ENCODE measurements at places on chromosomes 2 and 18.

DNA sequence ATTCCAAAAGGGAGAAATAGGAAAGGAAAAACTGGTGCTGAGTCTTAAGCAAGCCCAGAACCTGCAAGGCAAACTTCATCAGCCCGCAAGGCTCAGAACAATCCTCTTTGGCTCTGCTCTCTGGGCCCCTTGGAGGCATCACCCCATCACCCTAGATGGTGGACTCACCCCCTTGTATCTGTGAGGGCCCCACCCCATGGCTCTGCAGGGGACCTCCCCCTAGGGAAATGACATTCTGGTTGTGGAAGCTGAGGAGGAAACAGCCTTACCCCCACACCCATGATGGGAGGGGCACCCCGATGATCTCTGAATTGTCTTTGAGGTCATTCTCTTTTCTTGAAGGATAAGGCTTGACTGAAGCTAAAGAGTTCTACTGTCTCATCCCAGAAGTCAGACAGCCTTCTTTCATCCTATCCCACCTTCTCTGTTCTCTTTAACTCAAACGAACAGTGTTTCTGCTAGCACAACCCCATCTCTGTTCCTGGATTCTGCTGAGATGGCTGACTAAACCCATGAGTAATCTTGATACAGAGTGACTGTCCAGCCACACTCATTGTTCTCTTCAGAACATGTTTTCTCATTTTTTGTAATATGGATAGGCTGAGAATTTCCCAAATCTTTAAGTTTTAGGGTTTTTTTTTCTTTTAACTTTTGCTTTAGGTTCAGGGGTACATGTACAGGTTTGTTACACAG, 492.1 kb upstream of the MYT1L start:
- no peak for DNase-seq

GRCh38 chr2:133004623-133005022, 334.6 kb upstream of the LYPD1 start:
- no peak for DNase-seq

- no peak for DNase-seq
These were observed 74.6 kb downstream of the COX7A2L start for GRCh38 chr2:42286268-42286946.

DNA sequence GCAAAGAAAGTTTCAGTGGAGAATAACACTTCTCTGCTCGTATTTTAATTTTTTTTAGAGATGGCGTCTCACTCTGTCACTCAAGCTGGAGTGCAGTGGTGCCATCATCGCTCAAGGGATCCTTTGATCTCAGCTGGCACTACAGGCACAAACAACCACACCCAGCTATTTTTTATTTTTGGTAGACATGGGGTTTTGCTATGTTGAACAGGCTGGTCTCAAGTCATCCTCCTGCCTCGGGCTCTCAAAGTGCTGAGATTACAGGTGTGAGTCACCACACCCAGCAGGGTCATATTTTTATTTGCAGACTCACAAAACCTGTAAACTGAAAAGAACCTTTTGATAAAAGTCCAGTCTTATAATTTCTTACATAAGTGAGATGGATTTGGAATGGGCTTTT, 2.6 kb downstream of the TRAK2 start:
- no peak for DNase-seq
